Kasumi-1 (cell line): ENCODE measurements at places on chromosomes 12 and 14.

GRCh38 chr12:47980197-47980596, 16.8 kb downstream of the TMEM106C start:
- no peak for DNase-seq

DNA sequence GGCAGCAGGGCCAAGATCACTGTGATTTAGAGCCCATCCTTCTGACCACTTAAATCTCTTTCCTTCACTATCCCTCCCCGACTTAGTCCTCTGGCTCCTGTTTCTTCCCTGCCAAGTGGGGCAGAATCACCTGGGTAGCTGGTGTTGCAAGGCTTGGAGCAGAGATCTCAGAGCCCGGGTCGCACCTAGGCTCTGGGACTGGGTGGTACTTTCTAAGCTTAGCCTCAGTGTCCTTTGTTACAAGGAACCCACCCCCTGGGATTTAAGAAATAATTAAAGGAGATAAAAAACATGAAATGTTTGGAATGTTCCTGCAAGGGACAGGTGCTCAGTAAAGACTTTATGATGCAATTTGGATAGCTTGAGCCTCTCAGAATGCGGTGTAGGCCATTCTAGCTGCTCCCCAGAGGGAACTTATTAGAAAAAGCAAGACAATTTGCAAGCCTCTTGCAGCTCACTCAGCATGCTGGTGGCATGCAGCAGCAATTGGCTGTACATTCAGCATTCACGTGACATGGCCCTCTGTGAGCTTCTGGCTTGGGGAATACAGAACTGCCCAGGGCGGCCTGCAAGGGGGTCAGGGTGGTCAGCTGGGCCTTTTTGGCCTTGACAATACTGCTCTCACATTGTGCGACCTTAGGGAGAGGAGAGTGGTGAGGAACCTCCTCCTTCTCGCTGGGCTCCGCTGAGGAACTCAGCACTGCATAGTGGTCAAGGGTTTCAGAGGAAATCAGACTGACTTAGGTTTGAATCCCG, 16.8 kb downstream of the C14orf132 start:
- no peak for DNase-seq

DNA sequence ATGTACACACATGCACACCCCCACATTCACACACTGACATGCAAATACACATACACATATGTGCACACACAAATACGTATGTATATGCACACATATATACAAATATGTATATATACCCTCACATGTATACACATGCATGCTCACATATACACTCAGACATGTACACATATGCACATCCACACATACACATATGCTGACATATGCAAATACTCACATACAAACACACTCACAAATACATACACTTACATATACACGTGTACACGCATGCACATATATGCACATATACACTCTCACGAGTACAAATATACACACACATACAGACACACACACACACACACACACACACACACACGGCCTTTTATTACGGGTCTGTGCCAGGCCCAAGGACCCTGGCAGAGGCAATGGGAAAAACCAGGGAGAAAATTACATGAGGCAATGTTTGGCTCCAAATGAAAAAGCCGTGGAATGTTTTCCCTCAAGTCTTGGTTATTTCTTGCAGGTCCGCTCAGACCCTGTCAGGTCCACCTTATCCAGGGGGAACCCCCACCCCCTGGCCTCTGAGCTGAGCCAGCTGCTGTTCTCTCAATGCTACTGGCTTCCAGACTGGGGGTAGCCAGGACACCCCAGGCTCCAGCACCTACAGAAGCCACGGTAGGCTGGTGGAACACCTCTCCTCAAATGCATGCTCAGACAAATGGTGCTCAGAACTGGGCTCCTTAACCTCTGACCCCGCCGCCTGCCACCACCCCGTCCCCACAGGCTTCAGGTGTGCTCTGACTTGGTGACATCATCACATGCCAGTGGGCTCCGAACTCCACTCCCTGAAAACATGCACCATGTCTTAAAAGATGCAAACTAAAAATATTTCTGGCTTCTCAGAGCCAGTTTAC, 54.7 kb downstream of the BCL11B start:
- DNase-seq, result no peak

DNA sequence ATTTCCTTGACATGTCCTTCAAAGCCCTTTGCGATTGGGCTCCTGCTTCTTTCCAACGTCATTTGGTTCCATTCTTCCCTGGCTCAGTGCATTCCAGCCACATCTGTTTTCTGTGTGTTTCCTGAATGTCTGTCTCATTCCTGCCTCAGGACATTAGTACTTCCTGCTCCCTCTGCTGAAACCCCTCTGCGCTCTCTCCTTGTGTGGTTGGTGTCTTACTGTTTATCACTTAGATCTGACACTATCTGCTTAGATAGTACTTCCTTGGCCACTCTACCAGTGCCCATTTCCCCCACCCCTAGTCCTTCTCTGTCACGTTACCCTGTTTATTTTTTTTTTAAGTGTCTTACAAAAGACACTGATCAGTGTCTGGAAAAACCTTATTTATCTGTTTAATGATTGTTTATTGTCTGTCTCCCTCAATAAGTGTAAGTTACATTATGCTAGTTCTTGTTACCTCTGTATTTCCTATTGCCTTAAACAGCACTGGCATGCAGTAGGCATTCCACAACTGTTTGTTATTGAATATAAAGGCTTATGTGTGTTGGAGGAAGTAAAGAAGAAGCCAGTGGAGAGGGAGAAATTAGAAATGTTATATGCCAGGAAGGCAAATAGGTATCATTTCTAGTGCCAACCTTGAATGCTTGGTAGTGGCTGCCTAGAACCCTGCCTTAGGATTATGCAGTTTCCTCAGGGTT, 21.5 kb downstream of the DYRK2 start:
- no peak for DNase-seq

- no peak for DNase-seq
These were observed 94.6 kb downstream of the TMEM30B start for GRCh38 chr14:61186341-61187195.

GRCh38 chr14:31692376-31692781, 131.2 kb downstream of the NUBPL start:
- DNase-seq, result no peak

DNA sequence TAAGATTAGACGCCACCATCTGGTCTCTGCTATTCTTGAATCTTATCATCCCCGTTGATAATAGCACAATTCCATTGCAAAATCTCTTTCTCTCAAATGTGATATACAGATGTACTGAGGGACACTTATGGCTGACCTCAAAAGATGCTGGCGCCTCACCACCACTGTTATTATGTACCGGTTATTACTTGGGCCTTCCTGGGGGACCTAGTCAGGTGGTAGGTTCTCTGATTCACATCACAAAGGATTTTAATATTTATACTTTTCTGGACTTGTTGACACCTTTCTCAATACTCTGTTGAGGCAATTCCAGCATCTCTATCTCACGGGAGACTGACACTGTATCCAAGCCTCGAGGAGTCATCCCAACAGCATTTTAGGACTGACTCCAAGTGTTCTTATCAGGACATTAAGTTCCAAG, 21.3 kb upstream of the FAM234B start:
- no peak for DNase-seq

GRCh38 chr12:6278439-6279255, 31.8 kb upstream of the PLEKHG6 start:
- peak; percentile 5 for DNase-seq

DNA sequence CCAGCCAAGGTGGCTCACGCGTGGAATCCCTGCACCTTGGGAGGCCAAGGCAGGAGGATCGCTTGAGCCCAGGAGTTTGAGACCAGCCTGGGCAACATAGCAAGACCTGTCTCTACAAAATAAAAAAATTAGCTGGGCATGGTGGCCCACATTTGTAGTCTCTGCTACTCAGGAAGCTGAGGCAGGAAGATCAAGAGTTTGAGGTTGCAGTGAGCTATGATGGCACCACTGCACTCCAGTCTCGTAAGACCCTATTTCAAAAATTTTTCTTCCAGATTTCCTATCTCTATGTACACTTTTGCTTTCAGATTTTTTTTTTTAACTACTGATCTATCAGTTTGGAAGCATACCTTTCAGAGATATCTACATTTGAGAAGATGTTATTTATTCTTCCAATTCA, 15.3 kb downstream of the SNX6 start:
- no peak for DNase-seq

- DNase-seq, result no peak
These were observed 377.5 kb downstream of the ALG10 start for GRCh38 chr12:34399631-34400410.

DNA sequence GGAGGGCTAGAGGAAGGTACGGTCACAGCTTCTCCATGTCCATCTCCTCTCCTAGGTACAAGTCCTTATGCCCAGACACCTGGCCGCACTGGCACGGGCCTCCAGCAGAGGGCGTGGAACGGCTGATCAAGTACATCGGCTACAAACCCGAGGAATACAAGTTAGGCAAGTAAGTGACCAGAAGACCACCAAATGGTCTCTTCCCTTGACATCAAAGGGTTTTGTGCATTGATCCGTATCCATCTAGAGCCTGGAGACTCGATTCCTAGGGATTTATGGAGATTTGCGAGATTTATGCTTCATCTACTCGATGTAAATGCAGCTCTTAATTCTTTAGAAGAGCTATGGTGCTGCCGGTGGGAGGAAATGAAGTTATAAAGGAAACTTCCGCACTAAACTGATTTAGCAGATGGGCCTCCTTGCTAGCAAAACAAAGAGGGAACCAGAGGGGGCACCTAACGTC, 44.2 kb downstream of the KCTD10 start:
- DNase-seq, result peak; percentile 69

GRCh38 chr12:3110578-3110977, 33.4 kb downstream of the TSPAN9 start:
- no peak for DNase-seq

DNA sequence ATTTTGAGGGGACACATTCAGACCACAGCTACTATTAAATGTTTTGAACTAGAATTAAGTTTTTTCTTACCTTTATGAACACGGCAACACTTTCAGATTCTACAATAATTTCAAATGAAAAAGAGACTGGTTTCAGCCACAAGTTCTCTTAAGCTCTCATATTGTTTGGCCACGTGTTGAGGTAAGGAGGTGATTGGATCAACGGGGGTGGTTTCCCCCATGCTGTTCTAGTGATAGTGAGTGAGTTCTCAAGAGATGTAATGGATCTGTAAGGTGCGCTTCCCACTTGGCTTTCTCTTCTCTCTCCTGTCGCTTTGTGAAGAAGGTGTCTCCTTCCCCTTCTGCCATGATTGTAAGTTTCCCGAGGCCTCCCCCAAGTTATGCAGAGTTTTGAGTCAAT, 48.9 kb upstream of the DYRK2 start:
- DNase-seq, result no peak

GRCh38 chr14:50452296-50452695, 55.6 kb upstream of the CDKL1 start:
- DNase-seq, result no peak

DNA sequence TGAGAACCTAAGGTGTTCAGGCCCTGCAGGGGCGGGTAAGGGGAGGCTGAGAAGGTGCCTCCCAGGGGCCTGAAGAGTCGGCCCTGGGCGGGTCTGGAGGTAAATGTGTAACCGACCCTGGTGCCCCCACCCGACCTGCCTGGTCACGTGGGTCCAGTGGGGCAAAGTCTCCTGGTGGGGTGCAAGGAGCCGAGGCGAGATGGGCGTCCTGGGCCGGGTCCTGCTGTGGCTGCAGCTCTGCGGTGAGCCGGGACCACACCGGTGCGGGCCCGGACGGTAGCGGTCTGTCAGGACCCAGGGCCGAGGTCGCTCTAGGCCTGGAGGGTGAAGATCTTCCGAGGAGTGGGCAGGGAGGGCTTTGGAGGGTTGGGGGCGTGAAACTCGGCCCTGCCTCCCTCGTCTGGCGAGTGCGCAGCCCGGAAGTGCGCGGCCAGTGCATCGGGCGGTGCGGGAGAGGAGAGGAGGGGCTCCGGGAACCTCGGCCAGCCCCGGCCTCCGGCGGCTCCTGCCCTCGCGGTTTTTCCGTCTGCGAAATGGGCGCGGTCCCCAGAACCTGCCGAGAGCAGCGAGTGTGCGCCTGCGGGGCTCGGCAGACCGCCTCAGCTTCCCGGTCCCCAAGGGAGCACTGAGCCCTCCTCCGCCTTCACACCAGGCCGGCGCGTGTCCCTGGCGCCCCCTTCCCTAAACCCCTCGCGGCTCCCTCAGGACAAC, at the start of gene AMN:
TSS of gene AMN (plus strand) at position 174 of the 711 bp plus-strand sequence. CDS start at position 200, 26 bp downstream.
- DNase-seq, result no peak

- DNase-seq, result no peak
These were observed 163.7 kb downstream of the BMP4 start for GRCh38 chr14:53792909-53793308.

DNA sequence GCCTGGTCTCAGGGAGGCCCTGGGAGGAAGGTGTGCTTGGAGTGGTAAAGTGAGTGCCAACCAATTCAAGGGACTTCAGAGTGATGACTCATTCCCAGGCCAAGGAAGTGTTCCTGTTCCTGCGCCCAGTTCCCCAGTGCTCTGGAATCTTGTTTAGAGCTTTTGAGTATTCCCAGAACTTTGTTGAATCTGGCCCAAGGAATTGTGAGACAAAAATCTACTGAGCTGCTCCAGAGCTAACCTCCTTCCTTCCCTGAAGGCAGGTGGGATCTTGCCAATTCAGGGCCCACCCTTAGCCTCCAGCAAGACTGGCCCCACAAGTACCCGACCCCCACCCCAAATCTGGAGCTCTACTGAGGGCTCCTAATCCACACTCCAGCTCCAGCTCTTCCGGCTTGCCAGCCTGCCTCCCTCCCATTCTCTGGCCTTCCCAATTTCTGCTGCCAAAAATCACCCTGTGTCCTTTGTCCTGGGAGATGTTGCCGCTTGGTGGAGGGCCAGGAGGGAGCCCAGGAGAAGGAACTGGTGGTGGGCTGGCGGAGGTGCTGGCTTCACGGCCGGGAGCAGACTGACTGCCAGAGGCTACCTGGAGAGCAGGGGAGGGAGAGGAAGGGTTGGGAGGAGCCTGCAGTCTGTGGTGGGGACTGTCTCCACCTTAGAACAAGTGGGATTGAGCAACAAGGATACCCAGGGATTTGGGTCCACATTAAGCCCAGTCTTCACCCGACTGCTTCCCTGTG, 2.0 kb upstream of the ATN1 start:
- no peak for DNase-seq

- no peak for DNase-seq
These were observed 38.8 kb downstream of the CDKL1 start for GRCh38 chr14:50357753-50358395.

- no peak for DNase-seq
These were observed 273.4 kb downstream of the BMP4 start for GRCh38 chr14:53683229-53683628.

- no peak for DNase-seq
These were observed 74.9 kb upstream of the BCAT1 start for GRCh38 chr12:25023808-25024207.

DNA sequence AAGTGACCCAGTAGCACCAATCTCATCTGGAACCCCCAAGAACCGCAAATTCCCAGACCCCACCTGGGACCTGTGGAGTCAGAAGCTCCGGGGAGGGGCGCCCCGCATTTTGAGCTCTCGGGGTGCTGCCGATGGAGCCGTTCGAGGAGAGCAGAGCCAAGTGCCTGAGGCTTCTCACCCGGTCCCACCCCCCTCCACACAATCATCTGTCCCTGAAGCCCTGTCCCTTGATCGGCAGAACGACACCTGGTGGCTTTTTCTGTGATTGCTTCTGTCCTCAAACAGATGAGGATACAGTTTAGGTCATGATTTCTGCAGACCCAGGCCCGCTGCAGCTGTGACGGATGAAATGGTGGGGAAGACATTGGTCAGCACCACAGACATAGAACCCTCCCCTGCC, 74.7 kb downstream of the NOC4L start:
- peak; percentile 28 for DNase-seq

- no peak for DNase-seq
These were observed 256.4 kb downstream of the GRIN2B start for GRCh38 chr12:13725049-13725448.

GRCh38 chr12:32107359-32108267, 966 bp downstream of the BICD1 start:
- no peak for DNase-seq

GRCh38 chr14:58863661-58864345, 226.0 kb downstream of the DACT1 start:
- DNase-seq, result no peak

GRCh38 chr12:89075880-89076540, 276.3 kb downstream of the DUSP6 start:
- DNase-seq, result no peak
